ENCODE measurements at places on chromosomes 11 and 22. TPM values are rescaled to one million over a fixed set of nuclear protein-coding genes. Genes with fewer than 3 reads are reported as not detected.

GRCh38 chr11:125494561-125494960 is 1.5 kb downstream of the FEZ1 start:
- no peak for DNase-seq

The TSSK2 gene
- total RNA-seq: not detected

DNA sequence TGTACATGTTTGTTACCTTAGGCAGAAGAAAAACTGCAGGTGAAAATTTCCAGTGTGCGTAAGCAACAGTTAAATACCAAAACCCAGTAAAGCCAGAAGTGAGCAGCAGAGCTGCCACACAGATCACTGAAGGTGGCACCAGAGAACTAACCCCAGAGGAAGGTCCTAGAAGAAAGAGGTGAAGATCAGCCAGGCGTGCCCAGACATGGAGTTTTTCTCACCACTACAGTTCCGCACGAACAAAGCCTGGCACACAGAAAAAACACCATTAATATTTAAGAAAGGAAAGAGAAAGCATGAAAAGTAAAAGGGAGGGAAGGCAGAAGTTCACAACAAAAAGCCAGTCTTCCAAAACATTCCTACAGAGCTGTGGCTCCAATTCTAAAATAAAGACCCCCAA is 60.7 kb downstream of the STK33 start:
- no peak for DNase-seq

- DNase-seq: no peak
These were observed at the start of gene MTFP1 for GRCh38 chr22:30425616-30426387. TSS of gene MTFP1 (plus strand) at chr22:30425768. CDS start at chr22:30425880, 112 bp downstream.

- DNase-seq: no peak
These were observed 10.3 kb upstream of the IGSF9B start for GRCh38 chr11:133966921-133967598.

GRCh38 chr11:74084796-74085541 is 76.1 kb upstream of the UCP3 start:
- no peak for DNase-seq

The SF3A1 gene
- total RNA-seq: 70.9 TPM

DNA sequence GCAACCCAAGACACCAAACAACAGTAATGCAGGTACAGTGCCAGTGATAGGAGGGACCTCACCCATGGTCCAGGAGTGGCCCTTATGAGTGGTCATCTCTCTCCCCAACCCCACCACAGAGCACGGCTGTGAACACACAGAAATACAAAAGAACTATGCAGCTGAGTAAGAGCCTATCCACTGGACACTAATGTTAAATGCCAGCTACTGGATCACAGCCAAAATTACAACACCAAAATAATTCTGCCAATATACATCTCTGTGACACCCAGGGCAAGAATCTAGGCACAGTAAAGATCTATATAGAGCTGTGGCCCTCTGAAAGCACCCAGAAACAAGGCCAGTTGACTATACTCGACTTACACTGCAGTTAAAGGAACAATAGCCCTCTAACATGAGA is 22.8 kb upstream of the GPR83 start:
- DNase-seq: no peak

- DNase-seq: no peak
These were observed 38.7 kb downstream of the ST14 start for GRCh38 chr11:130198292-130198691.

The CABP2 gene
- not detected for total RNA-seq

- no peak for DNase-seq
These were observed 23.4 kb downstream of the TPBGL start for GRCh38 chr11:75263944-75264349.

- DNase-seq: no peak
These were observed 1.0 kb downstream of the POLA2 start for GRCh38 chr11:65262776-65263175.

DNA sequence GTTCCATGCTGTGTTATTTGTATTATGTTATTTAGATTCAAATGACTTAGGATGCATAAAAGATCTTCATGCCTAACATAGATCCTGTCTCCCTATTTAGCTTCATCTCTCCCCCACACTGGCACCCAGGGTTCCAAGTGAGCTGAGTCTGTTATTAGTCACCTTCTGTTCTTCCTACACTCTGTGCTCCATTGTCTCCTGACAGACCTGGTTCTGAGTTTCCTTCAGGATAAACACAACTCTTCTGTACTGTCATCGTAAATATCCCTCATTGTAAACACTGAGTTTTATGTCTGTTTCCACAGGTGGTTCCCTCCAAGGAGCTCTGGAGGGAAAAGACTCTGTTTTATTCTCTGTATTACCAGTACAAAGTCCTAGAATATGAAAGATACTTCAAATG is 8.7 kb downstream of the MMP26 start:
- no peak for DNase-seq

The OR52N4 gene
- 0.72 TPM for total RNA-seq

The LMNTD2 gene
- total RNA-seq: 5.5 TPM

- DNase-seq: no peak
These were observed 22.3 kb upstream of the MMP20 start for GRCh38 chr11:102647430-102647829.

The MS4A15 gene
- total RNA-seq: not detected

DNA sequence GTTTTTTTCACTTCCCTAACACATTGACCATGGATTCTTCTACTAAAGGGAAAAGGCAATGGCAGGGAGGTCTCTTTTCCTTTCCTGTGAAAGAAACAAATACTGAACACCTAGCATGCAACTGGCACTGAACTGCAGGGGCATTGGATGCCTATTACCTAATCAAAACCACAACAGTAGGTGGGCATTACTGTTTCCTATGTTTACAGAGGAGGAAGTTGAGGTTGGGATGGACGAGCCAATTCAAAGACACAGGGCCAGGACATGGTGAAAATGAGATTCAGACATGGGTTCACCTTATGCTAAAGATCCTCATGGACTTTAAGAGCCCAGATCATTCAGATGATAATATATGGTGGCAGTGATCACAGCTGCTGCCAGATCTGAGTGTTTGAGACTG is 407.0 kb downstream of the MIAT start:
- DNase-seq: no peak

GRCh38 chr22:40628354-40629042 is 8.0 kb downstream of the MRTFA start:
- DNase-seq: no peak

- DNase-seq: no peak
These were observed 34.5 kb downstream of the GNB1L start for GRCh38 chr22:19819911-19820879.

The OR8B4 gene
- not detected for total RNA-seq

- no peak for DNase-seq
These were observed 51.5 kb upstream of the FGF3 start for GRCh38 chr11:69870766-69871165.

DNA sequence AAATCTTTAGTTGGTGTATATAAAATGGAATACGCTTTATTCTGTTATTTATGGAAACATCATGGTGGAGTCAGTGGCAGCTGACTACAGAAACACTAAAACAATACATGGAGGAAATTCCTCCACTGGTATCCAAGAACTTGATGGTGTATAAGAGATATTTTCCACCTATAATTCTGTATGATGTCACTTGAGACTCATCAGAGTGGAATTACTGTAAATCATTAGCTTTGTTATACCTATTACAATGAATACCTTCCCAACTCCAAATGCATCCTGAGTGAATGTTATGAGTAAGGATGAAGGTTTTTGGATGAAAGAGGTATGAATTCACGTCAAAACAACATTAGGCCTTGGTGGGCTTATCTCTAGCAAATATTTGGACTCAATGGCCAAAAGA is 258.5 kb upstream of the SORL1-AS1 start:
- DNase-seq: no peak

The CABP4 gene
- total RNA-seq: 2.2 TPM

GRCh38 chr22:26318975-26319374 is 110.1 kb upstream of the ASPHD2 start:
- DNase-seq: no peak

The KRTAP5-11 gene
- not detected for total RNA-seq

The P4HA3 gene
- 0.79 TPM for total RNA-seq

DNA sequence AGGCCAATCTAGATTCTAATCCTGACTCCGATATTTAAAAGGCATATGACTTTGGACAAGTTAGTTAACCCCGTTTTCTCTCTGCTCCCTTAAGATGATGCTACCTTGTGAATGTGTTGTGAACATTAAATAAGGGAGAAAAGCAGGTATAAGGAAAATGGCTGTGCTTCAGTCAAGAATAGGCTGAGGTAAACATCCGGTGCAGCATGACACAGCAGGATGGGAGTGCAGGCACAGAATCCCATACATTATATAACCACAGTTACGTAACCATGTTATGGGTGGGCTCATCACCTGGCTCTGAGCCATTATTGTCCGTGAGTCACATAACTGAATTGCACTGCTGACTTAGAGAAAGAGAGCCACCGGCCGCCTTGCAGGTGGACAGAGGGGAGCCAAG is 382.2 kb upstream of the ANO5 start:
- DNase-seq: no peak

- DNase-seq: no peak
These were observed 1415.2 kb upstream of the TENM4 start for GRCh38 chr11:80856066-80856465.

The TMEM191C gene
- 0.65 TPM for total RNA-seq

GRCh38 chr11:69775163-69775755 is at the start of gene FGF4:
TSS of gene FGF4 (minus strand) at chr11:69775341. CDS start at chr11:69775084, 257 bp downstream.
- DNase-seq: no peak

DNA sequence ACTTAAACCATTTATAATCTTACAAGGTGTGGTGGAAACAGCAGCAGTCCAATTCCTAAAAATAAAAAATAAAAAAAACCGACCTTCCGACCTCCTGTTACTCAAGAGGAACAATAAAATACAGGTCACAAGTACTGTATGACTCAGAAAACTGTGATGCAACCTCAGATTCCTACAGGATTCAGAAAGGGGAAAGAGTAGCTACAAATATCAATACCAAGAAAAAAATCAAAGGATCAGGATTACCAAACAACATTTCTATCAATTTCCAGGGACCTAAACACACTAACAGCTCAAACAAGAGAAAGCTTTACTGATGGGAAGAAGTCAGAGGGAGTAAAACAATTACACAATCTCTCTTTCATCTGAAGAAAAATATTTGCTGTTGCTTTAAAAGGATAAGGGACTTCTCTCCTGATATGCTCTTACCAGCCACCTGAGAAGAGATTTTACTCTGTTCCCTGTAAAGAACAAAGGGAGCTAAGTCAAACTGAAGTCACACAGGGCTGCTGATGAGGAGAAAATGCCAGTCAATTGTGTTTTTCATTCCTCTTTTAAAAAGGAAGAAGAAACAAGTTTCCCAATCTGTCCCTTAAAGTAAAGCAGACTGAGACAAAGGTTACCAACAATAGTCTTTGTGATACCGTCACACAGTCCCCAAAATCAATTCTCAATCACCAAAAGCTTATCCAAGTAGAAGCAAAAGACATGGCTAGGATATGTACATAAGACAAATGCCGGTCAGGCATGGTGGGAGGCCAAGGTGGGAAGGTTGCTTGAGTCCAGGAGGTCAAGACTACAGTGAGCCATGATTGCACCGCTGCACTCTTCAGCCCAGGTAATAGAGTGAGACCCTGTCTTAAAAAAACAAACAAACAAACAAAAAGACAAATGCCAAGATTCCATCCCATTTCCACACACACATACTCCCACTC is 39.3 kb downstream of the AMBRA1 start:
- no peak for DNase-seq

DNA sequence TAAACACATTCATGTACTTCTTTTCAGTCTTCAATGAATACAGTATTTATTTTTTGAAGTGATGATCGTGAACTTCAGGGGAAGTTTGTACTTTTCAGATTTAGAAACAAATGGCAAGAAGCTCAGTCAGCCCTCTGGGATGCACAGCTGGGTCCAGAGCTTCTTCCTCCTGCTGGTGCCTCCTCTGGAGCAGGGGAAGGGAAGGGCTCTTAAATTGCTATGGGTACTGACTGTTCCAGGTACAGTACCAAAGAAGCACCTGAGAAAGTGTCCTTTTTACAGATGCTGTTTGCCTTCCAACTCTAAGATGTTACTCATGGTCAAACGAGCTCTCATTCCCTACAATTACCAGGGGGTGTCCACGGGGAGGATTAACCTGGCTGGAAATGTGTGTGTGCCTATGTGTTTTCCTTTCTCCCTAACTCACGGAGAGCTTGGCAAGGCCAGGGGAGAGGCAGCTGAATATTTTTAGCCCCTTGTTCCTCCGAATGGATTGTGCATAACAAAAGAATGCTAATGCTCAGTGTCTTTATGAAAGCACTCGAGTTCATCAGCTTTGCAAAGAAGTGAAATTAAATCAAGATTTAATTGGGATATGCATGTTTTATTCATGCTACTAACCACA is 313.7 kb upstream of the CADM1 start:
- DNase-seq: no peak

- DNase-seq: no peak
These were observed 569.3 kb downstream of the MIAT start for GRCh38 chr22:27226666-27227065.
